Breast epithelium (tissue), 4 donors: ENCODE measurements at places on chromosomes 3 and 15. TPM values are rescaled to one million over a fixed set of nuclear protein-coding genes. Genes with fewer than 3 reads are reported as not detected.

NCEH1 gene
- 10.4 TPM for total RNA-seq

SEC62 gene
- total RNA-seq: 56.1 TPM

BCHE gene
- total RNA-seq: 27.1 TPM

PLXNA1 gene
- total RNA-seq: 32.2 TPM

CA12 gene
- 64.5 TPM for total RNA-seq

TM4SF18 gene
- 25.9 TPM for total RNA-seq

MKRN2OS gene
- total RNA-seq: 3.6 TPM

ARMC8 gene
- total RNA-seq: 93.3 TPM

ITGA11 gene
- 7.9 TPM for total RNA-seq

DNA sequence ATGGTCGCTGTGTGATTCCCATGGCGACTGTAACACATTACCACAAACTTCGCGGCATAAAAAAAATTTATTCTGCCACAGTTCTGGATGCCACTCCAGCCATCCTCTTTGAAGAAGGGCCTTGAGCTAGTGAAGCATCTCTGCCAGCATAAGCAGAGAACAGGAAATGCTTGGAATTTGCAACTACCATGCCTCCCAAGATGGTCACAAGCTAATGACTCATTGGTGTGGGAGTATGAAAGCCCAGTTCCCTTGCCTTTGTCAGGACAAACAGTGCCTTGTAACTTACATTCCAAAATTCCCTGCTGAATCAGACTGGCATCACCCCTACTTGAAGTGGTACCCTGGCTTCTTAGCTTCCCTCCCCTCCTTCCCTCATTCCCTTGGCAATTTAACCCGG is 129.7 kb downstream of the PROS1 start:
- DNase-seq: no peak

GRCh38 chr15:76150513-76150912 is 90.7 kb downstream of the TMEM266 start:
- peak; percentile 32 for DNase-seq

DNA sequence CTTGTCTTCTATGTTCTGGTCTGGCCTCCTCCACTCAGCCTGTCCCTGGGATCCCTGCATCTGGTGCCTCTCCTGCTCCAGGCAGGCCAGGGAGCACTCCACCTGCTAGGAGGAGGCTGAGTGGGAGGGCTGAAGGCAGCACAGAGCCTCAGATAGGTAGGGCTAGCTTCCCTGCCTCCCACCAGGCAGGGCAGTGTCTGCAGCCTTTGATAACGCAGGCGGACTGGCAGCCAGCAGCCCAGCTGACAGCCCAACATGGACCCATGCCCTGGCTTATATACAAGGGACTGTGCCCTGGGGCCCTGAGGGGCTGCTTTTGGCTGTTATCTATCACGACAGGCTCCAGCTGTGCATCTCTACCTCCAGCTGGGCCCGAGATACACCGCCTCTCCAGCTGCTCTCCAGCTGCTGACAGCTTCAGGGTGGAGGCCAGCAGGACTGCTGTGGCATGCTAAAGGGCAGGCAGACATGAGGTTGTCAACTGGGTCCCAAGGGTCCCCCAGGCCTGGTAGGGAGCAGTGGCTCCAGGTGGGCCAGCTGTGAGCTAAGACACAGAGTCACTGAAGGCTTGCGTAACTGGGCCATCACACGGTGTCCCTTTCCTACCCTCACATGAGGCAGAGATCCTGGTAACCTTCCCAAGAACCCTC is 5.2 kb upstream of the CLK3 start:
- no peak for DNase-seq

DNA sequence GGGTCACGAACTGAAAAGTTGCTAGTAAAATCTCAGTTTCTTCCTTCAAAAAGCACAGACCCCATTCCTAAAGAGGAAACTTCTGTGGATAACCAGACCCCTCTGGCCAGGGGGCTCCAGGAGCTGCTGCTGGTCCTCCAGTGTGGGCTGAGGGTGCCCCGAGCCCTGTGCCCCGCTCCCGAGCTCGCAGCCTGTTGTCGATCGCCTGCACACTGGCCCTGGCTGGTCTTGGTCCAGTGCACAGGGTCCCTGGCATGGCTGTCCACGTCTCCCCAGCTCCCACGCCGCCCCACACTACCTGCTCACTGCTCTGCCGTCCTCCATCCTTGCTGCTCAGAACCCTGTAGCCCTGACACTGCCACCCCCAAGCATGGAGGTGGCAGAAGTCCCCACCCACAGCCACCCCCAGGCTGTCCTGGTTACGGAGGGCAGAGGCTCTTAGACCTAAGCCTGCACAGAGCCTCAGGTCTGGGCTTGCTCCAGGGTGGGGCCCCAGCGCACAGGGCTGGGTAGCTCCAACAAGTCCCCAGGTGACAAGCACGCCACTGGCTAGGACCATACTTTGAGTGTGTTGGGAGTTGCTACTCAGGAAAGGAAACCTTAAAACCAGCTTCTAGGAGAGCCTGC is 87.0 kb downstream of the PLXNA1 start:
- no peak for DNase-seq

DNA sequence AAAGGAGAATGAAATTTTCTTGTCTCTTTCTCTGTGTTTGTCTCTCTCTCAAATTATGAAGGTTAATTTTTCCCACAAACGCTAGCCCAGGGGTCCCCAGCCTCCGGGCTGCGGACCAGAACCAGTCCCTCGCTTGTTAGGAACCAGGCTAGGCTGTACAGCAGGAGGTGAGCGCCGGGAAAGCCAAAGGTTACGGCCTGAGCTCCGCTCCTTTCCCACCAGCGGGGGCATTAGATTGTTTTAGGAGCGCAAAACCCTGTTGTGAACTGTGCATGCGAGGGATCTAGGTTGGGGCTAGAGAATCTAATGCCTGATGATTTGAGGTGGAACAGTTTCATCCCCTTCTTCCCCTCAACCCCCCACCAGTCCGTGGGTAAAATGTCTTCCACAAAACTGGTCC is 74.7 kb upstream of the ZNF385D start:
- no peak for DNase-seq

GRCh38 chr3:176969066-176969465 is 228.2 kb downstream of the TBL1XR1 start:
- no peak for DNase-seq

- no peak for DNase-seq
Observed at GRCh38 chr3:144552346-144553057, 580.9 kb downstream of the DIPK2A start.

- DNase-seq: no peak
Observed at GRCh38 chr3:14256561-14257342, 78.1 kb downstream of the LSM3 start.

DNA sequence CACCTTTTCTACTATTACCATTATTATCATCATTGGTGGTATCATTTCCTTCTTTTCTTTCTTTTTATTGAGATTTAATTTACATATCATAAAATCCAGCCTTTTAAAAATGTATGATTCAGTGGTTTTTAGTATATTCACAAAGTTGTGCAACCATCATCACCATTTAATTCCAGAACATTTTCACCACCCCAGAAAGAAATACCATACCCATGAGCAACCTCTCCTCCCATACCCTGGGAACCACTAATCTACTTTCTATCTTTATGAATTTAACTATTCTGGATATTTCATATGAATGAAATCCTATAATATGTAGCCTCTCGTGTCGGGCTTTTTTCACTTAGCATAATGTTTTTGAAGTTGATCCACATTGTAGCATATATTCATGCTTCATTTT is 29.1 kb downstream of the AAGAB start:
- no peak for DNase-seq

DNA sequence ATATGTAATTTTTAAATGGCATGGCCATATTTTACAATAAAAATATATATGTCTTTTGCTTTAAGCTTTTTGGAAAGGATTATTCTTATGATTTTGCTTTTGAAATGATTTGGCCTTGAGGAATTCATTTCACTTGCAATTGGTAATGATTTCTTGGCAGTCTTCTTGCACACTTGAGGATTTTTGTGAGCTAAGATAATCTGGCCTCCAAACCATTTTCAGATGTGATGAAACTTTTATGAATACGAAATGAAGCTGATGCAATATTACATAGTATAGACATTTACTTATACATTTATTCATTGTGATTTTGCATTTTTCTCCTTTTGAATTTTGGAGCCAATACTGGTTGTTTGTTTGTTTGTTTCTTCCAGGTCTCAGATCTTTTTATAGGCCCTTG is 6.4 kb upstream of the SH2D7 start:
- DNase-seq: no peak

DNA sequence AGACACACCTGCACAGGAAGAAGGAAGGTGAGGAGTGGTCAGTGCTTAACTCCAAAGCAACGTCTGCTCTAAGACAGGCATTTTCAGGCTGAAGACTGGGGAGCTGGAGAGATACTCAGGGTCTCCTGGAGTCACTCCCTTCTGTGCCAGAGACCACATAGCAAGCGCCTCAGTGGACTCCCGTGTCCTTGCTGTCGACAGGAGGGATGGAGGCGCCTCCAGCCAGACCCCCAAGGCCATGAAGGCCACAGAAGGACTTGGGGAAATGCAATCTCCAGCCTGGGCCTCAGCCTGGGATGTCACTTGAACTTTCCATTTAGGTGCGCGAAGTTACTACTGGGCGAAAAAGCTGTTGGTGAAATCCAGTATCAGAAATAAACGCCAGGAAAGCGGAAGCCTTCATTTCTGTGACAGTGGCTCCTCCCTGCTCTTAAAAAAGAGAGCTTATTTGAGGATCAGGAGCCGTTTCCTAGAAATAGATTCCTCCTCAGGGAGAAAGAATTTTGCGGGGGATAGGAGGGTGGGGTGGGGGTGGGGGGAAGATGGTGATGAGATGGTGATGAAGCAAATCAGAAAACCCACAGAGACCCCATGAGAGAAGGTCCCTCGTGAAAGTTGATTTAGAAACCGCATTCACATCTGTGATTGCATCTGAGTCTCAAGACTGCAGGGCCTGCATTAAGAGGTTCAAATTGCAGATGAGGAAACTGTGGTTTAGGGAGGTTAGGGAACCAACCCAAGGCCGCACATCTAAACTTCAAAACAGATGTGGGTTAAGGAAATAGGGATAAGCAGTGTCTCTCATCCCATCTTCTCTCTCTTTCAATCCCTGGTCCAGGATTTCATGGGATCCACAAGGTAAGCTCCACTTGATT is 78.8 kb downstream of the ATP2B2 start:
- no peak for DNase-seq

- no peak for DNase-seq
Observed at GRCh38 chr3:150059241-150059640, 88.5 kb upstream of the PFN2 start.

DNA sequence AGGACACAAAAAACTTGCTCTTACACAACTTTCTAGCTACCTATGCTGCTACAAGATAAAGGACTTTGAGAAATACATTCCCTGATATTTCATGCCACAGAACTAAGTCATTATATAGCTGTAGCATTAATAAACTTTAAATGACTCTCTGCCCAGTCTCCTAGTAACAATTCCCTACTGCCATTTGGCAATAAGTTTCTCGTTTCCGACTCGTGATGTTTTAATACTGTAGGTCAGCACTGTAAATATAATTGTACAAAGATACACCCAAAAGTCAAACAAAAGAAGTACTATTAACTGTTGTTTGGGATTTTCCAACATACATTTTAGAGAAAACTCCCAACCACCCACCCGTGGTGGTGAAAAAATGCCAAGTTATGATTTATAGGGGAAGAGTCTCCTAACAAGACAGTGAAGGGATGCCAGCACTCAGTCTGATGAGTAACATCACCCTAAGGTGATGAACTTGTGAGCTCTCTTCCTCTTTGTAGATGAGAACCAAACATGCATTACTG is 132.2 kb downstream of the DUT start:
- DNase-seq: no peak

- DNase-seq: no peak
Observed at GRCh38 chr3:32002561-32003368, 21.2 kb downstream of the ZNF860 start.

DNA sequence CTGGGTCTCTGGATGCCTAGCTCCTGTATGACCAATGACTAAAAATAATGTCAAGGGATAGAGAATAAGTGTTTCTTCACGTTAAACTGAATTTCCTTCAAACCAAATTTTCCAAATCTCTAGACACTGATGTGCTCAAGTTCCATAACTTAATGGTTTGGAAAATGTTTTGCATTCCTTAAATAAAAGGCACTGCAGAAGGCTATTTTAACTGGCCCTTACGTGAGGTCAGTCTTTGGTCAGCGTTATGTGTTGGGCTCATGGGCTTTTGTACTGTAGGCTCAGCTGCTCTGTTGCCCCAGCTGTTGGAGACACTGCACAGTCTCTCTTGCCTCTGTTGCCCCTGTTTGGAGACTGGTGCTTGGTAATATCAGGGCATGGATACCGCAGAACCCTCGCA is 188.5 kb downstream of the TPRG1 start:
- DNase-seq: no peak

GRCh38 chr15:39907216-39907615 is 12.8 kb downstream of the GPR176 start:
- no peak for DNase-seq

DNA sequence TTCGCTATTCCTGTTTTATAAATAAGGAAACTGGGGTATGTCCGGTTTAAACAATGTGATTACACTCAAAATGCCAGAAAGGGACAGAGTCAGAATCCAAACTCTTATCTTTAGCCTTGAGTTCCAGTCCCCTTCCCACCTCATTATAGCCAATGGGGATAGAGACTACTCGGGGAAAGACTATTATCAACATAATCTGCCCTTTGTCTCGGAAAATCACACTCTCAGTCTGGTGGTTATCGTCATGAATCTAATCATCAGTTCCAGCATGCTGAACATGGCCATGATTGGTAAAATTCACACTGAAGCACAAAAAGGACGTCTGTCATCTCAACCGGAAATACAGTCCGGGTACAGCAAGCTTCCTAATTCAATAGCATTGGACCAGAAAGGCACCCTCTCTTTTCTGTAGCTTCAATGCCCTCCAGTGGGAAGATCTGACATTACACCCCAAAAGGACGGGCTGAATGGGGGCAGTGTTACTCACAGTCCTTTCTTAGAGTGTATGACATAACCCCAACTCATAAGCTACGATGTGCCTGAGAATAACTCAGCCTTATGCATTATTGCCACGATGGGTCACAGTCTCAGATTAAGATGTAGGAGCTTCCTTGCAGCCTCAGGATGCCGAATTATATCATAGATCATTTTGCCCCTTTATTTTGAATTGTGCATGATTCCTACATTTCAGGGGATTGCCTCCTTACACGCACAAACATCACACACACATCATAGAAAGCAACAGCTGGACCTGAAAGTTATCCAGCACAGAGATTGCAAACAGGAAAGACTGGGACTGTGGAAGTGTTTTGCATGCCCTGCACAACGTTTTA is 390.4 kb upstream of the LMCD1 start:
- DNase-seq: no peak

DNA sequence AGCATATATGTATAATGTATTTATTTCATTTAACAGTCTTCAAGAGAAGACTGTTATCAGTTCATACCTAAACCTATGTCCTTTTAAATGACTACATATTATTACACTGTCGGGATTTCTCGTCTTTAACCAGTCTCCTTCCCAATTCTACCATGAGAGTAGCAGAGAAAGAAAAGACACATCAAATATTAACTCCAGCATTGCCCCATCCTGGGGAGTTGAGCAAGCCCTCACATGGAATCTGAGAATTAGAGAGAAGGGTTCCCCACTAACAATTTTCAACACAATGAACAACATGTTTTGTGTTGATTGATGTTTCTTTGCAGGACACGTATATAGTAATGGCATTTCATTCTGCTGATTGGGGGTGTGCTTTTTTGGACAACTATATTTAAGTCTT is 257.4 kb downstream of the ADAMTSL3 start:
- DNase-seq: no peak

- DNase-seq: no peak
Observed at GRCh38 chr3:13874891-13875290, 5.0 kb downstream of the WNT7A start.

GRCh38 chr3:23455084-23455483 is 252.0 kb downstream of the UBE2E2 start:
- DNase-seq: no peak

- no peak for DNase-seq
Observed at GRCh38 chr15:43186003-43186353, 775 bp downstream of the CCNDBP1 start.
